NCI-H1930 (cell line): ENCODE measurements at places on chromosomes 16 and 17.

- no peak for DNase-seq
Observed at GRCh38 chr17:38574712-38575111, 31.0 kb downstream of the SRCIN1 start.

GRCh38 chr17:76327696-76328095 is 19.6 kb upstream of the QRICH2 start:
- DNase-seq: no peak

DNA sequence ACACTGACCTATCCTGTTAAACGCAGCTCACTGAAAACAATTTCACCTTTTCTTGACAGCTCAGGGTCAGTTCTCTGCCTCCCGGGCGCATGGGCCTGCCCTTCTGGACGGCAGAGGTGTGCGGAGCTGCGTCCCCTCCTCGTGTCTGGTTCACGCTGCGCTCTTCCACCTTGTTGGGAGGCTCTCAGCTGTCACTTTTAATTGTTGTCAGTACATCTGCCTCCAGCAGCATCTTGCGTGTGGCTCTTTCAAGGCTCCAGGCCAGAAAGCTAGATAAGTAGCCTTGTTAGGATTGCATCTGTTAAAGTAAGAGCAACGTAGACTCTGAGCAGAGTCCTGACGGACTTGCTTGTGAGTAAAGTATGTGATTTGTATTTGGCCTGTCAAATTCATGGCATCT is 59.4 kb downstream of the MGAT5B start:
- DNase-seq: no peak

DNA sequence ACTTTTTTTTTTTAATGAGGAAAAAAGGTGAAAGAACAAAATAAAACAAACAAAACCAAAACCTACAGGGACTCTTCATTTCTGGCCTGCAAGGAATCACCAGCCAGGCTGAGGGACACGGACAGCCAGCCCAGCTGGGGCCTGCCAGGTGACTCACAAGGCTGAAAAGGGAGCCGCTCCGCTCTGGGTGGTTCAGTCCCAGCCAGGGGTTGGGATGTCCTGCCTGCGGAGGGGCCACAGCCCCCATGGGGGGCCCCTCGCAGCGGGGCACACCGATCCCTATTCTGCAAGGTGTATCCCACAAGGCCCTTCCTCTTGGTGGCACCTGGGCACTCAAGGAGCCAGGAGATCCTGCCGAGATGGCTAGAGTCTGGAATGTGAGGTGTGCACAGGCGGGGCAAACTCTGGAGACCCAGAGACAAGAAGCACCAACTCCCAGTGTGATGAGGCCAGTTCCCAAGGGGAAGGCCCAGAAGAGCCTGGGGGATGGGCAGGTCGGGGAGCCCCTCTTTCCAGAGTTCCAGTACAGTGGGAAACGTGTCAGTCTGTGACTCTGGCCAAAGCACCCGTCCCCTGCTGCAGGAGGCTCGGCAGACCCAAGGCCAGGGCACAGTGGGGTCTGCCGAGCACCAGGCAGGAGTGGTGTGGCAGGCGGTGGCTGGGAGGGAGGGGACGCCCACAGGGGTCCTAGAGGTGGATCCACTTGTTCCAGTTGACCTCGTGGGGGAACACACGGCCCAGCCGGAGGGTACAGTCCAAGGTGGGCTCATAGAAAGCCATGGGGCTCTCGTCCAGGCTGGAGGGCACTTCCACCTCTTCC is 58.9 kb downstream of the IL21R start:
- DNase-seq: no peak

DNA sequence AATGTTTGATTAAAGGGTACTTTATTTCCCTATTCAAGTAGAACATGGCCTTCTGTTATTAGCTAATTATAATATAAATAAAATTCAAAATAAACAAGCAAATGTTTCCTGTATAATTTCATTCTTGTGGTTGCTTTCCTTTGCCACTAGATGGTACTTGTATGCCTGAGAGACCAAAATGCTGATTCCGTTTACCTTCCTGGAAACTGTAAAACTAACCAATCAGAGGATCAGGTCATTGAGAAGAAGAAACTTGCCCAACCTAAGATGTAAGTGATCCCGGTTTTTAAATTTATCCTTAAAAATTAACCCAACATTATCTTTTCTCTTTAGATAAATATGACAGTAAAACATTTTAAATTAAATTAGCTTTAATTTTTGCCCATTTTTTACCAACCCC is 8.1 kb upstream of the ABCA5 start:
- no peak for DNase-seq

GRCh38 chr17:79176792-79177601 is 102.4 kb downstream of the ENGASE start:
- DNase-seq: no peak

- DNase-seq: no peak
Observed at GRCh38 chr16:55480228-55480655, 1.2 kb downstream of the MMP2 start.

DNA sequence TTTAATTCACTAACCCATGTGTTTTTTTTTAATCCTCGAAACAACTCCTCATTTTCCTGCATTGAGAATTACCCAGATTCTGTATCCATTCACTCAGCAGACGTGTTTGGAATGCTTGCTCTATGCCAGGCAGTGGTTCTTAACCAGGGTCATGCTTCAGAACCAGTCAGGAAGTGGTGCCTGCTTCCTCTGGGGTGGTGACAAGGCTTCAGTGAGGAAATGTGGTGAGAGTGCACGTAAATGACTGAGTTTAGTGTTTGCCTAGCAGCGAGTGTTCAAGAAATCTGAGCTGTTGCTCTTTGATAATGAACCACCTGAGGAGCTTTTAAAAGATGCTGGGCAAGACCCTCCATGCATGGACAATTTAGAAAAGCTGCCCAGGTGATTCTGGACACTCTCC is 9.9 kb downstream of the ZFP90 start:
- DNase-seq: no peak

DNA sequence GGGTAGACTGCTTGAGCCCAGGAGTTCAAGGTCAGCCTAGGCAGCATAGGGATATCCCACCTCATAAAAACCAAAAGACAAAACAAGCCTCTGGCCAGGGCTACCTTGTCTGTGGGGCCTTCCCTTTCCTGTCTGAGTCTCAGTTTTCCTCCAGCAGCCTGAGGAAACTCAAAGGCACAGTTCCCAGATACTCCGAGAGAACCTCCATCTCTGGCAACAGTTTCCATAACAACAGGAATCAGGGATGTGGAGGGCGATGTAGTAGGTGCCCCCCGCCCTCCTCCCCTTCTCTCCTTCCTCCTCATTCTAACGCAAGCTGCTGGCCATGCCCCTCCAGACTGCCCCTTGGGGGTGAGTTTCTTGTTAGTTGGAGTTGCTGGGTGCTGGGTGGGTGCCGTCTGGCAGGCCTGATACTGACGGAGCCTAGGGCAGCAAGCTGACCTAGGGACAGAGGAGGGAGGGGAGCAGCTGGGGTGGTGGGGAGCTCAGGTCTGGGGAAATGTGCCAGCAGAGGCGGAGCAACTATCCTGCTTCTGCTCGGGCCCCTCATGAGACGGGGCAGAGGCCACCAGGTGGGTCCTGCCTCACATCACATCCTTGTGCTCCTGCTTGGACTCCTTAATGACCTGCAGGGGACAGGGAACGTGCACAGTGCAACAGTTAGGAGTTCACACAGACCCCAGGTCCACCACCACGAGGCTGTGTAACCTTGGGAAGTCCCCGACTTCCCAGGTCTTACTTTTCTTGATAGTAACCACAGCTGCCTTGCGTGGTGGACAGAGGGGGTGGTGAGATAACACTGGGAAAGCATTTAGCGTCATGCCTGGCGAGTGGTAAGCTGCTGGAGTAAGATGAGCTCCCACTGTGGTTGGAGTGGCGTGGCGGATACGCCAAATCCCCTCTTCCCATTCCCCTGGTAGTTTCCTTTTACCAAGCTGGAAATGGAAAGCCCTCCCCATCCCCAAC is 7.8 kb upstream of the EFTUD2 start:
- DNase-seq: no peak

DNA sequence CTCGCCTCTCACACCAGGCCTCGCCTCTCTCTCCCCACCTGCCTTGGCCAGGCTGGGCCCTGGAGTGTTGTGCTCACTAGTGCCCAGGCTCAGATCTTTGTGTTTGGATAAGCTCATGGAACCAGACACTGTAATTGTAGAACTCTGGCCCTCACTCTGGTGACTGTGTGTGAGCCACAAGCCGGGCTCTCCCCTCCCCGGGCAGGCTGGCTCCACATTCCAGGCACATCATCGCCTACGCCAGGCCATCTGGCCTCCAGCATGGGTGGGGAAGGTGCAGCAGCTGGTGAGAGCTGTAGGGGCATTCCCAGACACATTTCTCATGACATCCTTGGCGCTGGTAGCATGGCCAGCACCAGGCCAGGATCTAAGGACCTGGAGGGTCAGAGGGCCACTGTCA is 202.3 kb downstream of the RAB11FIP4 start:
- DNase-seq: no peak

- no peak for DNase-seq
Observed at GRCh38 chr16:28923652-28924398, 1.2 kb downstream of the RABEP2 start.

GRCh38 chr17:74870512-74870911 is 2.3 kb downstream of the FDXR start:
- no peak for DNase-seq

- DNase-seq: no peak
Observed at GRCh38 chr16:65889533-65889966, 476.9 kb upstream of the CDH5 start.

GRCh38 chr16:31082368-31083045 is 6.2 kb downstream of the PRSS53 start:
- DNase-seq: no peak

DNA sequence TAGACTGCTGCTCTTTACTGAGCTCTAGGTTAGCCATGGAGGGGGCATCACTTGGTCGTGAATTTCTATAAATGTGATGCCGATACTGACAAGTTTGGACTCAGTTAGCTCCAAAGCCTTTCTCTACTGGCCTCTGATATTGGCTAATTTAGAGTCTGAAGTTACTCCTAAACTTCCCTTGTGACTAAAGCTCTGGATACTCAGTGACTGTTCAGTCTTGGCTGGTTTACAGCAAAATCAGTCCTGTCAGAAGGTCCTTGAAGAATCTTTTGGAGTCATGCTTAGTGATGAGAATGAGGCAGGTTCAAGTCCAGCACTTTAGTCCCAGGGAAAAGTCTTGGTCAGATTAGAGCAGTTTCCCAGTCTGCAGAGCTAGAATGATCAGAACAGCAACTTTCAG is 197.5 kb upstream of the HS3ST4 start:
- DNase-seq: no peak

GRCh38 chr17:69461951-69462369 is 47.5 kb downstream of the MAP2K6 start:
- DNase-seq: no peak

DNA sequence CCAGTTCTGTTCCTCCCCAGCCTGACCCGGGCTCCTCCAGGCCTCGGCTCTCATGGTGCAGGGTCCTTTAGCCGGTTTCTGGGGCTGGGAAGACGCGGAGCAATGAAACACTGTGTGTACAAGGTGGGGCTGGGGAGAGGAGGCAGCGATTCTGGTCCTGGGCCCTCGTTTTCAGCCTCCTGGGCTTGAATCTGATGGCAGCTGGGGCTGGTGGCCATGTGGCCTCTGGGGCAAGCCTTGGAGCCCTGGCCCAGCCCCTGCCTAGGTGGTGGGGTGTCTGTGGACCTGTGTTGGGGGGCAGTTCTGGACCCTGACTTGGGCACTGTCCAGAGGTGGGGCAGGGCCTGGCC is 4.1 kb downstream of the FOXJ1 start:
- no peak for DNase-seq

- DNase-seq: no peak
Observed at GRCh38 chr17:31877911-31878702, 19.1 kb upstream of the COPRS start.

DNA sequence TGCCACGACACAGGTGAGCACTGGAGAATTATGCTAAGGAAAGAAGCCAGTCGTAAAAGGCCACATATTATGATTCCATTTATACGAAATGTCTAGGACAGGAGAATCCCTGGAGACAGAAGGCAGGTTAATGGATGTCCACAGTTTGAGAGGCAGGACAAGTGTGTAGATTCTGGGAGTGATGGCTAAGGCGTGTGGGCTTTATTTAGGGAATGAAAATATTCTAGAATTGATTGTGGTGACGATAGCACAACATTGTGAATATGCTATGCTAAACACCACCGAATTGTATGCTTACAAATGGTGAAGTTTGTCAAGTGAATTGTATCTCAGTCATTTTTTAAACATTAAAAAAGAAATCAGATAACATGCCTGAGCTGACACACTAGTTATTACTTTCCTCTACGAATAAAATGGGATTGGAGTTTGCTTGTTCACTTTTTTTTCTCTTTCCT is 5.3 kb upstream of the TXNDC11 start:
- no peak for DNase-seq

GRCh38 chr17:42651392-42651791 is 7.7 kb upstream of the TUBG2 start:
- no peak for DNase-seq

DNA sequence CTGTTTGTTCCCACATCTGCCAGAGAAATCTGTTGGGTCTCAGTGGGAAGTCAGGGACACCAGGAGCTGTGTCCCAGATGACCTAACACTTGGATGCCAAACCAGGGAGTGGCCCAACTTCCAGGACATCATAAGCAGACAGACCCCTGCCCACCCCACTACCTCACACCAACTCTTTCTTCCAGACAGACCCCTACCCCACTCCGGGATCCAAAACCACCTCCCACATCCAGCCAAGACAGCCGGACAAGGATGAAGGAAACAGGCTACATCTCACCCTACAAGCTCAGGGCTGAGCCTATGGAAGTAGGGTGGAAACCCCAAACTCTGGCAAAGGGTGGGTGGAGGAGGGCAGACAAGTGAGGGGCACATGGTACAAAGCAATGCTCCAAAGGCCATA is 3.6 kb downstream of the HDAC5 start:
- DNase-seq: no peak
